ENCODE measurements at places on chromosomes 1 and 21.

- DNase-seq: no peak
Measured at GRCh38 chr1:230188826-230189225, 121.8 kb downstream of the GALNT2 start.

DNA sequence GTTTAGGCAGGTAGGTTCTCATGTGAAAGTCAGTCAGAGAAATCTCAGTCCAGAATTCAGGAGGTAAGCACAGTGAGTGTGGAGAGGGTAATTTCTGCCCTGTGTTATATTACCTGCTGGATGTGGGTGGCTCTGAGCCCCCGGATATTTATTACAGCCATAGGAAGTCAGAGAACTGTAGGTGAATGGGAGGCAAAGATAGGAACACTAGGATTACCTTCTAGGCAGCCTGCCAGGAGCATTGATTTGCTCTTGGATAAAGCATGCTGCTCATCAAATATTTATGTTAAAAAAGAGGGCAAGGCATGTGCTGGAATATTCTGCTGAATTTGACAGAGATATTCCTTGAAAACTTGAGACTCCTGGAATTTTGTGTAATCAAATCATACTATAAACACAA, 8.5 kb downstream of the GNG12 start:
- no peak for DNase-seq

DNA sequence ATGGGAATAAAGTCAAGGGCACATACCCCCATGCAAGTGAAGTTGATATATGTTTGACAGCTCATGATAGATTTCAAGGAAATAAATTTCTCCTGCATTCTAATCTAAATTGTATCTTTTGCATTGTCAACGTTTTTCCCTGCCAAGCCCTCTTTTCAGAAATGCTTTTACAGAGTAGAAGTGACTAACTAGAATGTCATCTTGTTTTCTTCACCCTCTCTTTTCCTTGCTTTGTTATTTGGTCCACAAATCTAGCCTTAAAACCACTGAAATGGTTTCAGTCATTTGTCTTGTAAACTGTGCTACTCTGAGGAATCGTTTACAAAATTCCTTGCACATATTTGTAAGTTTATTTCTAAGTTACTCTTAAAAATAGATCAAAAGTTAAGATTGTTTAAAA, 600.8 kb upstream of the CXADR start:
- no peak for DNase-seq

DNA sequence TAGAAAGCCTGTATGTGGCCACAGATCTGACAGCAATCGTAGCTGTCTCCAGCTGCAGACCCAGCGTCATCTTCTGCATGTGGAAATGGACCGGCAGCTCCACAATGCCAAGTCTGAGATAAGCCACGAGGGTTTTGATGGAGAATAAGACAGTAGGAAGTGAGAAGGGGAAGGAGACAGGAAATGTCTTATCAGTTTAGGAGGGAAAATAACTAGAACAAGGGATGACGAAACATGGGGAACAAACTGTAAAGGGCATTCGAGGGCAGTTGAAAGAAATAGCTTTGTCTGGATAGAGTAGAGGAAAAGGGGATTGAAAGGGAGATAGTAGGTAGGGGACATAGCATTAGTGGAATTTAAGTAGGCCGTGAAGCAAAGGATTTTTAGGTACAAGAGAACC, 74.0 kb upstream of the CTTNBP2NL start:
- DNase-seq: no peak

DNA sequence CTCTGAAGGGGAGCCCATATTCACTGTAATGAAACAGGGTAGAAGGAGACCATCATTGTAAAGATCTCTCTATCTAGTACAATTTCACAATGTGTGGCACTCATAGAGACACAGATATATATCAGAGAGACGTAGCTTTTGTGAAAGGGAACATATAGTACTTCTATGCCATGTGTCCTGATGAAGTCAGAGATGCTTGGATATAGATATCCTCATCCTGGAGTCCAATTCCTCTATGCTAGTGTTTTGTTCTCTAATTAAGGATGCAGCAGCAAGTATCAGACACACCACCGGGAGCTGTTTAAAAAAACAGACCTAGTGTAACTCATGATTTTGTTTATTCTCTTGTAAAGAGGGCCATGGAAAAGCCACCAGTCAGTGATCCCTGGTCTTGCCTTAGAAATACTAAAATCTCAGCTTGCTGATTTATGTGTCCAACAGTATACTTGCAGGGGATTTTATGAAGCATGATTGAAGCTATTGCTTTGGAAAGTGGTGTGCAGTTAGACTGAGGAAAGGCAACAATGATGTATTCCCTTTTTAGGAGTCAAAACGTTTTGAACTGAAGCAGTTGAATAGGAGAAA, 2.5 kb downstream of the NCAM2 start:
- no peak for DNase-seq

DNA sequence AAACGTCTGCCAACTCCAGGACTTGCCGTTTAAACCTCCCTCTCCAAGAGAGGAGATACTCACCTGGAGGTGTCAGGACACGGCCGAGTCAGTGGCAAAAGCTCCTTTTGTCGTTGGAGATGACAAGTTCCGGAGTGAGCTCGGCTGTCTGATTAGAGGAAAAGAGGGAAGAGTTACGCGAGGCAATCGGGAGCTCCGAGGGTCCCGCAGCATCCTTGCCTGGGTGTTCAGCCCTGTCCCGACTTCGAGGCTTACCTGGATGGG, 497 bp downstream of the ID3 start:
- no peak for DNase-seq

DNA sequence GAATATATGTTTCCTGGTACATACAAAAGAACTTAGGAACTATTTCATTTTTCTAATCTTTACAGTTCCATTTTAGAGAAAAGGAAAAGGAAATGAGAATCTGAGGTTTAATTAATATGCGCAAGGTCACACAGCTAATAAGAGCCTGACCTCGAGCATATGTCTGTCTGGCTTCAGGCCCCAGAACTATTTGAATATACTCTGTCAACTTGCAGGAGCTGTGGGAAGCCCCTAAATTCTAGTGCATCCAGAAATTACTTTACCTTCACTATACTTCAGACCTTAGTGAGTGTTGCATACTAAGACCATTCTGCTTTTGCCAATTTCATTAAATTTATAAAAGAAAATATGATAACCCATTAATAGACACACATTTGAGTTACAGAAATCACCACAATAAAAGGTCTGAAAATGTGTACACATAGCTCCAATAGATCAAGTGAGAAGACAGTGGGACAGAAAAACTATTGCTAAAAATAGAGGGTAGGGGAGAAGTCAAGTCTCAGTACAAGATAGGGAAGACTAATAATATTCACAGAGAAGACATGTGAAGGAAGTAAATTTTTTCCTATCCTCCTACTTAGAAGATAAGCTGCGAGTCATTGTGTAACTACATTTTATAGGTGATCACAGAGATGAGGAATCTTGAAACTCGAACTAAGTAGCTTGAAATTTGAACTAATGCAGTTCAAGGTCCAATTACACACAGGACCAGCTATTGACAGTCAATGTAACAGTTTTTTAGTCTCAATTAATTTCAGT, 3.8 kb downstream of the RGS13 start:
- no peak for DNase-seq

Data from activated naive CD4-positive, alpha-beta T cell (primary cell).